ENCODE measurements at places on chromosomes 12 and 14.

DNA sequence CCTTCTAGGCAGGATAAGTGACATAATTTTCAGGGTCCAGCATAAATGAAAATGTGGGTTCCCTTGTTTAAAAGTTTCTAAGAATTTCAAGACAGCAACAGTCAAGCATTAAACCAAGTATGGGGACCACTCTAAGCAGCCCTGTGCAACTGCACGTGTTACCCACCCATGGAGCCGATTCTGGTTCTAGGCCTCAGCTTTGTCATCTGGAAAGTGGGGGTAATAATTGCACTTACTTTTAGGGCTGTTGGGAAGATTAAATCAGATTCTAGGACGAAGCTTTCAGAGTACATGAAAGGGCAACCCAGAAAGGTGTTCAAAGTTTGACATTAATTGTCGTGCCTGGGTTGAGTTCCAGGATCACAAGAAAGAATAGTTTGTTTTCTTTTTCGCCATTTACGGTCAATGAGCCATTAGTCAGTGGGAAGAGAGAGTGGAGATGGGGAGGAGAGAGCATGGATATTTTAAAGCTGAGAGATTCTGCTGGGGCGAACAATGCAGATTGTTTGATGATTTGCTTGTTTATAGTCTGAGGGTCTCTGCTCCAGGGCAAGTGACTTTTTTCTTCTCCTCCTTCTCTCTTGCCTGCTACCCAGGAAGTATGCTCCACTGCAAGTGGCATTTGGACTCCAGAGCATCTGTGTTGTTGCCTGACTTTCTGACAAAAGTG, 10.7 kb upstream of the PPFIBP1 start:
- DNase-seq = no peak

DNA sequence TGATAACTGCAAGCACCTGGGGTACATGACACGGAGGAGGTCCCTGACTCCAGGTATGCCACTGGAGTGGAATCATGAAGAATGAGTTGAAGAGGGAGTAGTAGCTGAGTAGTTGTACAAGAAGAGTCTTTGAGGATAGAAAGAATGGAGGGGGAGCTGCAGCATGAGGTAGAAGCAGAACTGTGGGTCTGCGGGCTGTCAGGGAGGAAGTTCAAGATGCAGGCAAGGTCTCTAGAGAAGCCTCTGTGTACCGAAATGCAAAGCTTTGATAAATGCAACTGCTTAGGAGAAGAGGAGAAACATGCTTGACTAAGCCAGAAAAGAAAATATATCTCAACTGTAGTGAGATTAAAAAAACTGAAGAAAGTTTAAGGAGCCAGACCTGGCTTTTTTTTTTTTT, 91.5 kb downstream of the CPNE8 start:
- DNase-seq = no peak

GRCh38 chr12:59317598-59317997, 278.2 kb upstream of the SLC16A7 start:
- no peak for DNase-seq

GRCh38 chr14:24940213-24940783, 109.6 kb downstream of the STXBP6 start:
- DNase-seq = no peak

DNA sequence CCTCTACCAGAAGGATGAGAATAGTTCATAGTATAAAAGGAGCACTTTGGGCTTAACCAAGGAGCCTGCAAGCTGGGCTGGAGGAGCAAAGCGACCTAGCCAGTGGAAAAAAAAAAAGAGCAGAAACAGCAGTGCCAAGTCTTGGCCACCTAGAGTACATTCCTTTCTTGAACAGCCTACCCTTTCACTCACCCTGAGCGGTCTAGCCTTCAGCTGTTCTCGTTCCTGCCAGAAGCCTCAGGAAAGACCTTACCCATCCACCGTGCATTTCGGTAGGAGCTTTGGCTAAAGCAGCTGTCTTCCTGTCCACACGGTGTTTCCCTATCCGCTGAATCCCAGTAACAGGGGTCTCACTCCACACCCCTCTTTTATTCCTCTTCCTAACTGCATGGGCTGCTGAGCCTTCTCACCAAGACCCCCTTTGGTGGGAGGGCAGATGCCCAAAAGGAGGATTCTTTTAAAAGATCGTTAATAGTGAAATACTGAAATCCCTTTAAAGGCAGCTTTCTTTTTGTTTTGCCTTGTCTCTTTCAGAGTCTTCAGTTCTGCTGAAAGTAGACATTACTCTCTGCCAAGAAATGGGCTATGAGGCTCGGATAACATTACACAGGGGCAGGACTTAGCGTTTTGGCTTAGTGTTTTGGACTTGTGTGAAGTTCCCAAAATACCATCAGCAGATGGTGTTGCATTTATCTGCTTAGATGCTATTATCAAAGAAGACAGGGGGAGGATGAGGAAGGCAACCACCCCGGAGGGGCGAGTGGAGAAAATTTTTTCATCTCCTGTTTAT, 88.5 kb upstream of the METAP2 start:
- DNase-seq = no peak

GRCh38 chr14:68736471-68736871, 56.4 kb downstream of the ZFP36L1 start:
- no peak for DNase-seq

GRCh38 chr14:75568791-75569190, 9.6 kb upstream of the FLVCR2 start:
- DNase-seq = no peak

DNA sequence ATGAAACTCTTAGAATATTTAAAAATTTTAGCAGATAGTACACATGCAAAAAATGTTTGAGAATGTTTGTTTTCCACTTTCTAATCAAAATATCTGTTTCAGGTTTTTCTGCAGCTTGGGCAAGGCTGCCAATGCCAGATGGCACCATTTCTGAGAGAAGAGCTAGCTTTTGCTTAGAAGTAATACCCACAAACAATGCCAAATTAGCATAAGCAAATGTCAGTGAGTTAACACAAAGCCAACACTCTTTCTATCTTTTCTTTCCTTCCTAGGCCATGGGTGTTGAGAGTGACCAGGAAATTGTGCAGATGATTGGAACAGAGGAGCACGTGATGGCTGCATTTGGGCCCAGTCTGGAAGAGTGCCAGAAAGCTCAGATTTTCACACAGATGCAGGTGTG, 35.2 kb downstream of the POLR3B start:
- no peak for DNase-seq

DNA sequence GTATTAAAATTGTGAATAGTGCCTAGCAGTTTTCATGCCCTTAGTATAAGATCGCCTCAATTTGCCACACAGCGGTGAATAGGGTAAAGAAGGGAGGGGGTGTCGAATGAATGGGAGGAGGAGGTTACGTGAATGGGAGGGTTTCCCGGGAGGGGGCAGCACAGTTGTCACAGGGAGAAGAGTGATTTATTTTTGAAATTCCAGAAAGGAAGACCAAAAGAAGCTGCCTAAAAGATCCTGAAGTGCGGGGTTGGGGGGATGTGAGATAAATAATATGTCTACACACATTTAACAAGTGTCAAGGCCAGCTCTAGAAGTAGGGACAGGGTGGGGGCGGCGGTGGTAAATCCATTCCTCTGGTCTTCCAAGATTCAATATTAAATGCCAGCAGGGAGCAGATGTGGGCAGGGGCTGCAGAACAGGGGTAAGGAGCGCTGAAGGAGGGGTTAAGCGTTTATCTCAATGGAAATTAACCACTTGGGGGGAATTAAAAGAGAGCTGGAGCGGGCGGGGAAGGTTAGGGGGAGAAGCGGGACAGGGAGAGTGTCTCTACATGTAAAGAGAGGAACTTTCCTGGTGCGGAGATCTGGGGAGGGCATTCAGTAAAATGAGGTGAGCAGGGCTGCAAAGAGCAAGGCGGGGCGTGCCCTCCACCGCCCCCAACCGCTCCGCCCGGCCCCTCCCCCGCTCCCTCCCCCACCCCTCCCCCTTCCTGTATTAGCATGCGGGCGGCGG, 867 bp downstream of the C12orf42 start:
- no peak for DNase-seq

GRCh38 chr12:76948879-76949278, 70.1 kb upstream of the CSRP2 start:
- DNase-seq = no peak

DNA sequence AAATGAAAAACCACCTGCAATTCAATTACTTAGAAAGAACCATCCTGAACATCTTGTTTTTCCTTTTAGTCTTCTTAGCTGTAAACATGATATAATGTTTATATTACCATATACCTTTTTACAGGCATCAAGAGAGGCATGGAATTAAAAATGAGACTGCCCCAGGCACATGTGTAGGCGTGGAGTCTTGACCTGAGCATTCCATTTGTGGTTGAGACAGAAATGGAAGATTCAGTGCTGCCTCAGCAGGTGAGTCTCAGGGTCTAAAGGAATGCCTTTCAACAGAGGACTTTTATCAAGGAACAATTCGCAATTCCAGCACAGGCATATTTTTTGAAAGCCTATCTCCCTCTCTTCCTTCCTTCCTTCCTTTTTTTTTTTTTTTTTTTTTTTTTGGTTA, 8.0 kb upstream of the NANOGNB start:
- no peak for DNase-seq

- DNase-seq = no peak
These were observed 388.8 kb upstream of the USP15 start for GRCh38 chr12:61871485-61871810.

- no peak for DNase-seq
These were observed 110.1 kb downstream of the SYNE2 start for GRCh38 chr14:63962906-63963305.

DNA sequence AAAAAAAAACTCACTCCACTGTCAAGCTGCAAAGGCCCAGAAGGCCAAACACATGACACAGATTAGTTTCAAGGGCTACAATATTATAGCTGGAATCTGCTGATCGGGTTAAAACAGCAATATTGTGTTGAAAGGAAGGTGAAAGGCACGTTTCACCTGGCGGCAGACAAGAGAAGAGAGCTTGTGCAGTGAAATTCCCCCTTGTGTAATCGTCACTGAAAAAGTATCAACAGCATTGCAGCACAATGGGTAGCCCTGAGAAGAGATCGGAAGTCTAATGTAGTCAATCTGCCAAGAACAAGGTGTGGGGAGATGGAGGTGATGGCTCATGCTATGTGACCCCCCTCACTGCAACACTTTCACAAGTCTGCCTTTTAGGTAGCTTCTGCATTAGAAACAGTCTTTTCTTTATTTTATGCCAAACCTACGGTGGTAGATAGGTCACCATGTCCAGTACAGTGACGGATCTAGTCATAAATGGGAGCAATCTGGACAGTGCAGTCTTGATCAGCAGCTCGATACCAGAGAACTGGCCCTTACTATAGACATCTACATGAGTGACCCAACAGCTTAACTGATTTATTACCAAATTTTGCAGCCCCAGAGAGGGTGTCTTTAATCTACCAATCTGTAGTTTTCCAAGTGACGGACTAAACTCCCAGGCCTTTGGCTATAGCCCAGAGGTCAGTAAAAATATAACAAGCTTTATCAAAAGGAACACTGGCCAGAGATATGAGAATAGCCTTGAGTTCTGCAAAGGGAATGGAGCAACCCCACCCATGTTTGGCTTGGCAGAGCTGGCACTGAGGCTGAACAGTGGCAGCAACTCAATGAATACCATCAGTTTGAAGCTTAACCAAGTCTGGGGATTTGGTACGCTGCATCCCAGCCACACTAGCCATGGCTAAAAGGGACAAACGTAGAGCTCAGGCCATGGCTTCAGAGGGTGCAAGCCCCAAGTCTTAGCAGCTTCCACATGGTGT, 35.4 kb downstream of the SPTSSA start:
- DNase-seq = no peak

GRCh38 chr14:74510959-74511409, 17.4 kb downstream of the ISCA2 start:
- DNase-seq = no peak

DNA sequence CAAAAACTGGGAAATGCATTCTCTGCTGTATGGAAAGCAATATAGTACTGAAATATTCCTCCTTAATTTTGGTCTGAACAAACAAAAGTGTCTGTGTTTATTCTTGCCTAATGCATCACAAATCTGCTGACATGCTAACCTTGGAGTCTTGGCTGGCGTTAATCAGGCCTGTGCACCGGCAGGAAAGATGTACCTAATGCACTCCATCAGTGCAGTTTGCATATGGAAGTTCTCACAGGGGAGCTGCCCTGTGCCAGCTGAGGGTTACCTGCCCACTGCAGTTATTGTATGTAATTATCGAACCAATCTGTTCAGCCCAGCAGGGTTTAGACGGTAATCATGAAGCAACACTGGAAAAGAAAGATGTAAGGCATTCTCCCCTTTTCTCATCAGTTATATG, 76.9 kb downstream of the VRK1 start:
- DNase-seq = no peak
